ENCODE measurements at places on chromosomes 2 and 18.

- DNase-seq = peak; percentile 18
Measured at GRCh38 chr2:73291461-73292315, 1.7 kb downstream of the EGR4 start.

DNA sequence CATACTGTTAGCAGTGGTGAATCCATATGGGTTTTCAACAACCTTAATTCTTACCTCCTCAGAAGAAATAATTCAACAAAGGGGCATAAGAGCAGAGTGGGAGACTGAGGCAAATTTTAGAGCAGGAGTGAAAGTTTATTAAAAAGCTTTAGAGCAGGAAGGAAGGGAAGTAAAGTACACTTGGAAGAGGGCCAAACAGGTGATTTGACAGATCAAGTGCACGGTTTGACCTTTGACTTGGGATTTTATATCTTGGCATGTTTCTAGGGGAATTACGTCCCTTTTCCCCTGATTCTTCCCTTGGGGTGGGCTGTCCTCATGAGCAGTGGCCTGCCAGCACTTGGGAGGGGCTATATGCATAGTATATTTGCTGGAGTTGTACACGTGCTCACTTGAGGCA, 280.5 kb downstream of the MBD5 start:
- no peak for DNase-seq

- DNase-seq = no peak
Measured at GRCh38 chr2:185181901-185182300, 556.7 kb upstream of the FSIP2 start.

GRCh38 chr18:51712821-51713220, 515.3 kb upstream of the MEX3C start:
- no peak for DNase-seq

GRCh38 chr2:28348149-28348567, 44.5 kb upstream of the FOSL2 start:
- peak; percentile 50 for DNase-seq

- no peak for DNase-seq
Measured at GRCh38 chr2:102155703-102156515, 13.4 kb downstream of the IL1R1 start.

Measured in stimulated activated CD4-positive, alpha-beta T cell treated with anti-CD3 and anti-CD28 coated beads, Interleukin-15, amount 100 ng/mL, for 24 hours (primary cell).